Fibroblast of lung (primary cell): ENCODE measurements at places on chromosomes 2 and 18.
A peak's percentile ranks its signal among the peaks of the same experiment; 100 is the strongest.

DNA sequence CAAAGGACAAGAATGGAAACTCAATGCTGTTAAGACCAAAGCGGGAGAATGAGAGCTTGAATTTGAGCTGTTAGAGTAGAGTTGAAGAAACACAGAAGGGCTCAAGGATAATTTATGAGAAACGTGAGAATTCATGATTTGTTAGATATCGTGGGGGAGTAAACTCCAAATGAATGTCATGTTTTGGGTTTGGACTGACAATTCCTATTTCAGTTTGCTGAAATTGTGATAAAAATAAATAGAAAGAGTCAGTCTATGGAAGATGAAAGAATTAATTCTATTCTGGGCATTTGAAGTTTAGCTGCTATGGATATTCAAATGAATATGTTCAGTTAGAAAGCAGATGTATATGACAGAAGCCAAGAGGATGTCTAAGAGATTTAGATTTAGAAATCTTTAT is 723.4 kb upstream of the PIK3C3 start:
- DNase-seq: no peak

DNA sequence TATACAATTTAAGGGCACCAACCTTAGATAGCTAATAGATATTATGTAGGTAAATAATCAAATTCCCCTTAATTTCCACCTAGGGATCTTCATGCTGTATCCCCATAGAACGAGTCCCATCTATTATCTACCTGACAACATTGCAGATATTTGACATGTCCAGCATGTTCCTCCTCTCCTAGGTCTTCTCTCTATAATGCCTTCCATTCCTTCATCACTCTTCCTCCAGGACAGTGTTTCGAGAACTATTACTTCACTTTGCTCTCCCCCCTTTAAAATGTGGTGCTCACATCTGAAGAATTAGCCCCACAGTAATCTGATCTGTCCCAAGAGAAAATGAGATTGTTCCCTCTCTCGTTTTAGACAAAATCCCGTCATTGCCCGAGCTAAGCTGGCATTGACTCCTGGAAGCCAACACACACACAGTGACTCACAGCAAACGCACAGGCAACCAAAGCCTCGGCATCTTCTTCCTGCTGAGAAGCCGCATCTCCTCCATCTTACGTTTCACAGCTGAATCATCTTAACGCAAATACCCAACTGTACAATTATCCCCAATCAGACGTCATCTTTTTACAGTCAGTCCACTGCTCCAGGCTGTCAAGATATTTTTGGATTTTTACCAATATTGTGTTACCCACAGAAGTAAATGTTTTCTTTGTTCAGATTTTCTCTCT is 162.9 kb upstream of the AGAP1 start:
- peak; percentile 79 for DNase-seq

DNA sequence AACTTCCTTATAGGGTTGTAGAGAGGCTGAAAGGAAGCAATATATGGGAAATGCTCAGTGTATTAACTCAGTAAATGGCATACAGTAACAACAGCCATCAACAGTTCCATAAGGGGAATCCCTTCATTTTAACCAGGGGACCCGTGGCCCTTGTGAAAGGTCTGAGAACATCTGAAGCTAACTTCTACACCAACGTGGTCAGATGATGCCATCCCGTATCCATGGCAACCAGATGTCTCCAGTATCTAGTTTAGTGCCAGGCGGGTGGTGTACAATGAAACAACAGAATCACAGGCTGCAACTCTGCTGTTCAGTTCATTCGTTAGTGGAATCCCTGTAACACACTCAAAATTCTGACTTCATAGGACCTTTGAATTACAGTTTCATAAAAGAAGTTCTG is 162.3 kb downstream of the TGIF1 start:
- no peak for DNase-seq

- no peak for DNase-seq
These were observed 30.9 kb downstream of the PRPF40A start for GRCh38 chr2:152686321-152686720.

DNA sequence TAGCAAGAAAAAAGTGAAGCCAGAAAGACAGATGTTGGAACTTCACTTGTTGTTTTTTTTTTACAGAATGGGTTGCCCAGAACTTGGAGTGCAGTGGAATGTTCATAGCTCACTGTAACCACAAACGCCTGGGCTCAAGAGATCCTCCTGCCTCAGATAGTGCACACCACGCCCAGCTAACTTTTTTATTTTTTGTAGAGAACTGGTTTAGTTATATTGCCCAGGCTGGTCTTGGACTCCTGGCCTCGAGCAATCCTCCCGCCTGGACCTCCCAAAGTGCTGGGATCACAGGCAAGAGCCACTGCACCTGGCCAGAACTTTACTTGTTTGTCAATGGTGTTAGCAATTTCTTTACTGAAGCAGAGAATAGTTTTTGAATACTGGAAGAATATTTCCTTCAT is 11.9 kb upstream of the ASPRV1 start:
- DNase-seq: peak; percentile 59

DNA sequence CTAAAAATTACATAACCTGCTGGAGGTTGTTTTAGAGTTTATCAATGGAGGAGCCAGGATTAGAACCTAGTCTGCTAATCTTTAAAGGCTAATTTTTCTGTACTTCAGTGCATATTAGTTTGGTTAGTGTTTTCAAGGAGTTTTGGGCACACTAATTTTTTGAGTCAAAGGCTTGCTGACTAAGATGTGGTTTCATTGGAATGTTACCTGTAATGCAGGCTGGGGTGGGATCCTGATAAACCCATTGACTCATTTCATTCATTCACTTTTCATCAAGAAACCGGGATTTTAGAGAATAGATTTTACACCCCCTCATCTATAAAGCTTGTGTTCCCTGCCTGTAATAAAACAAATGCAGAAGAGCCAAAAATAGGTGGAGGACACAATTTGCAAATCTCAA is 91.9 kb upstream of the IL1R2 start:
- no peak for DNase-seq

- DNase-seq: no peak
These were observed 190.1 kb upstream of the TNP1 start for GRCh38 chr2:217049956-217050355.

DNA sequence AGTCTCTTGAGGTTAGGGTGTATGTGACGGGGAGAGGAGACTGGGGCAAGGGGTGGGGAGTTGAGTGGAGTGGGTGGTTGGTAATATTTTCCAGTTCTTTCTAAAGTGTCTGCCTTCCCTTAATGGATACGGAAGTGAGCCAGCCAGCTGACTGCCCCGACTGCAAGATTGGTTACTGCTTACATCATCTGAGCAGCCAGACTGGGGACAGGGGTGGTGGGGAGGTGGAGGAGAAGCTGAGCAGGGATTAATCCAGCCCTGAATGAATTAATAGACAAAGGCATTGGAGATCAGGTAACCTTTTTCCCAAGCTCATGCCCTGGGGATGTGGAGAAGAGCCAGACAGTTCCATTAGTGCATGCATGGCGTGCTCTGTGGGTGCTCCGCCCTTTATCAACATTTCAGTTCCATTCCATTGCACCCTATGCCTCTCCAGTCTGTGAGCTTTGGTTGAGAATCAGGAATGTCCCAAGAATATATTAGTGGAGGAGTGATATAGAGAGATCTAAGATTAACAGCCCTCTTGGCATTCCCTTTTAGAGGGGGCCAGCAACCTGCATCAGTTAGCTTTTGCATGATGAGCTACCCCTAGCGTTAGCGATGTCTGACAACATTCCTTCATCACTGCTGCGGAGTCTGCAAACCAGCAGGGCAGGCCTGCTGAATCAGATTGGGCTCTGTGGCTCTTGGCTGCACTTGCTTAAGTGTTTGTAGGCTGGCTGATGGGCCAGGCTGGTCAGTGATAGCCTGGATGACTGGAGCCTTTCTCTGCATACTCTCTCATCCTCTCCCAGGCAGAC is 67.4 kb downstream of the TNP1 start:
- DNase-seq: peak; percentile 87

DNA sequence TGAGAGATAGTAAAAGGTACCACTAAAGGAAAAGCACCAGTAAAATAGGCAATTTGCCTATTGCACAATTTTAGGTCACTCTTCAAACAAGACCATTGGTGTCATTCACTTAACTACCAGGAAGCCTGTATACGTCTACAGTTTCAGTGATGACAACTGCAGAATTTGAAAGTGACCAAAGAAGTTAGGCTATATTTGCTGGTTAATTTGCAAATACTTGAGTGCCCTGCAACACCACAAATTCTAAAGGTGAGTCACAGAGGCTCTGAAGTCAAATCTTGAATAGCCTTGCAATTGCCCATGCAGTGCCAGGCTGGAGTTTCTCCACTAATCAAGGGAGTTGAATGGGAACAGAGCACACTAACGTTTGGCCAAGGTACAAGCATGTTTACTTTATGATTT is 128.7 kb upstream of the CCDC68 start:
- no peak for DNase-seq

DNA sequence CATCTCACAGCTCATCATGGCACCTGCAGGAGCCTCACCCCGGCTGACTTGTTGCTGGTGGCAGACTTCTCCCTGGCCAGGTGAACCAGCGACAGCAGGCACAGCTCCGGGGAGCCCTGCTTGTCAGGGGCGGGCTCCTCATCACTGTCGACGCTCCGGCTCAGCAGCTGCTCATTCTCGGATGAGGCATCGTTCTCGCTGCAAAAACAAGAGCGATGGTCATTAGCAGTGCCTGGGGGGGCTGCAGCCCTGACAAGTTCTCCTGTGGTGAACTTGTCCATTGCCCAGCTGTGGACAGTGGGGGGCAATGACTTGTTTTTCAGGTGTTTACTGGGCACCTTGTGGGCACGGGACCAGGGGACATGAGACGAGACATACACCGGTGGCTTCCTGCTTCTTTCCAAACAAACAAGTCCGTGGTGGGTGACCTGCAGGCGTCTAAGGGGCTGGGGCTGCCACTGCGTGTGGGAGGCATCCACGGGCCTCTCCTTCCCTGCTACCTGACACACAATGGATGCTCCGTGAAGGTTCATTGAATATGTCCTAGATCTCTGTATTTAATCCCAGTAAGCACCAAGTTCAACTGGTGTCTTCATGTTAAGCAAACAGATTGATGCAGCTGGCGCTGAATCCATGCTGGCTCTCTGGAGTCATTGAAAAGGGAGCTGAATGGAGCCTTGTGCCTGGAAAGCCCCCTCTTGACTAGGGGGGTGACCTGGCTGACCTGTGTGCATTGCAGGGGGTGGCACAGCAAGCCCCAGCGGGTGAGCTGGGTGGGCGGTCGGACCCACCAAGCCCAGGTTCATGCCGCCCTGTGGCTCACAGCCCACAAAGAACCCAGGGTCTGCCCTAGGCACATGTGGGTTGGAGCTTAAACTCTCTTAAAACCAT is 81.0 kb downstream of the EDAR start:
- DNase-seq: no peak

DNA sequence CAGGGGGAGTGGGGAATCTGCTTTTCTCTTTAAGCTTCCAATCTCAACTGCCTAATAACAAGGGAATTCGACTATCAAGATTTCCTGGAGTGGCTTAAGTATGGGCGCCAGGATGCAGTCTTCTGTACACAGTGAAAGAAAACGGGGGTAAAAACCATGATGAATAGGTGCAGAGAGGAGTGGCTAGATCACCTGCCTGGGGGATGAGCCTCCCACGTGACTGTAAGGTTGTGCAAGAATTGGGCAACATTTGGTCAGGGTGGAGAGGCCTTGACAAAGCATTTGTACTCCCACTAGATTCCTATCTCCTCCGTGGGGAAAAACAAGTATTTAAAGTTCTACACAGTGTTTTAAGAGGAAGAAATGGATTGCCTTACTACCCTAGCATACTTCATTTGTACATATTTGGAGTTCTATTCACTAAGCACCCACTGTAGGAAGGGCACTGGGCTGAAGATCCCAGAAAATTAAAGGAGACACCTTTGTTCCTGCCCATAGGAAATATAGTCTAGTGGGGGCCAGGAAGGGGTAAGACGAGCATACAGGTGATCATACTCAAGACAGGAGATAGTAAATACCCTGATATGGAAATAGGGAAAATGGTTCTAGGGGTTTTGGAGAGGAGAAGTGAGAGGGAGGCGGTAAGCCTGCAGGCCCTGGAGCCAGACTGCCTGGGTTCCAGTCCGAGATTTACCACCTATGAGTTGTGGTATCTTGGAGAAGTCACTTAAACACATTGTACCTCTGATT is 29.2 kb downstream of the EPAS1 start:
- no peak for DNase-seq

- peak; percentile 40 for DNase-seq
These were observed 37.7 kb downstream of the NETO1 start for GRCh38 chr18:72830109-72830508.

DNA sequence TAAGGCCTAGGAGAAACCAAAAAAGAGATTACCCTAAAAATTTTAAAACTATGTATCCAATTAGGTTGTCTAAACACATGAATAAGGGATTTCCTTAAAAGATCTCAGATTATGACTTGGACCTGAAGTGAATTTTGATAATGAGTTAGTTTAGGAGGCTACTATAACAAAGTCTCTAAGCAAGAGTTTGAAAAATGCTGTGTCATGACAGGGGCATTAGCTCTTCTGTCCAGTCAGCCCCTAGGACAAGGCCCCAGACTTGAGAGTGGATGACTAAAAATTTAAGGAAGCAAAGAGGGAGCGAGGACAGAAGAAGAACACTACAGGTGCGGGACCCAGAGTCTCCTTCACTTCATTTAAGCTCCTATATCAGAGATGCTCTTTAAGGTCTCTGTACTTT is 135.9 kb downstream of the DTNB start:
- no peak for DNase-seq

GRCh38 chr18:31659576-31660177 is 24.7 kb downstream of the B4GALT6 start:
- DNase-seq: no peak
